Right renal cortex interstitium (tissue), 3 donors: ENCODE measurements at places on chromosomes 12 and 14.

DNA sequence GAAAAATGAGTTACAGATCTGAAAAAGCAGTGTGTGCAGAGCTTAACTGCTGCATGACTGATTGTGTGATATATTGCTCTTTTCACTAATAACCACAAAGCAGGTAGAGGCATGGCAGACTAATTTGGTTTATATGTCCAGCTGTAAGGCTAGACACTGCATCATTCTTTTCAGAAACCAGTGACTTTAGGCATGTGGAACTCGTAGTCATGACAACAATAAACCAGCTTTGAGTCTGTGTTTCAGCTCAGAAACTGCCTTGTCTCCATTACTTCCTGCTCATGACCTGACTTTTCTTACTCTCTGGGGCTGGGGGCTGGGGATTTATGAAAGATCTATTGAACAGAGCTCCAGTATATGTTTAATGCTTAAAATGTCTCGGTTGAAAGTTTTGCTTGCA lies 146.8 kb upstream of the LRIG3 start:
- DNase-seq: no peak

DNA sequence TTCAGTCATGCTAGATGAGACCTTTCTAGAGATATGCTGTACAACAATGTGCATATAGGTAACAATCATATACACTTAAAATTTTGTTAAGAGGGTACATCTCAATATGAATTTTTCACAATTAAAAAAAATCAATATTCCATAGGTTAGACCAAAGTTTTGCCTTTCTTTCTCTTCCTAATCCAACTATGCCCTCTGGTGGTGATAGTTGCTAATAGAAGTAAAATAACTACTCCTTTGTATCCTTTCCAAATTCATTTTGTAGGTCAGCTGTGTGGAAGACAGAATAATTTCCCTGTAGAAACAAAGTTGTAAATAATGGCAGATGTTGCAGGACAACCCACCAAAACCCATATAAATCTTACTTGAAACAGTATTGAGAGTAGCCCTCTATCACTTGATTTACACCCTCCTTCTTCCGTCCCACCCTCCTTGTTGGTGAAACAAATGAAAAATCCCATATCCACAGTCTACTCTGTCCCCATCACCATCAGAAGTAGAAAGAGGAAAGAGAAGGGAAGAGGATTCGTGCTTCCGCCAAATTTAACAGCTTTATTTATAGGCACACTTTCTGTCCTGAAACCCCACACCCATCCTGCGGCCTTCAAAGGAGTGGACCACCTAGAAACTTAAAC lies 34.2 kb upstream of the KICS2 start:
- peak; percentile 52 for DNase-seq

DNA sequence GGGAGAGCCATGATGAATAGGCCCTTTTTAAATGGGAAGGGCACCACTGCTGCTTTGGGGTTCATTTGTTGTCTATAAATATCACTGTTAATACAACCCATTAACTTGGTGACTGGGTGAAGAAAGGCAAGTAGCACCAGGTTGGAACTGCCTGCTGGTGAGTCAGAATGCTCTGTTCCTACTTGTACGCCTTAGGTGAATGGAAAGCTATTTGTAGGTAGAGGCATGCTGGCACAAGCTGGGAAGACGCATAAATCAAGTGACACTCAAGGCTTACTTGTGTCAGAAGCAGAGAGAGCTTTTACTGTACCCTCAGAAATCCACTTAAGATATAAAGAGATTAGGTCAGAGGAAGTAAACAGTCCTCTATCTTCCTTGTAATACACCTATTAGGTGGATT lies 142.5 kb downstream of the TMX1 start:
- DNase-seq: no peak

DNA sequence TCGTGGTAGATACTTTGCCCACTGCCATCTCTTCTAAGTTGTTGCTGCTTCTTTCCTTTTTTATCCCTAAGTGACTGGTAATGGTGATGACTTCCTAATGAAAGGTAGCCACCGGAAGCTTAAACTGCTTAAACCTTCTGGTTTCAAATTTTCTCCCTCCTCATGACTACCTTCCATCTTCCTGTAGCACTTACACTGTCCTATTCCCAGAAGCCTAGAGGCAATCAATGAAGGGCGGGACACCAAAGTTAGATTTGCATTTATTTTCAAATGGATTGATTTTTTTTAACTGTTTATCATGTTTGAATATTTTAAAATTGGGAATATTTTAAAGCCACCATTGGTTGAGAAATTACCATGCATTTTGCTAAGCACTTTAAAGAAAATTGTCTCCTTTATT lies 64.7 kb downstream of the MSRB3 start:
- DNase-seq: no peak

DNA sequence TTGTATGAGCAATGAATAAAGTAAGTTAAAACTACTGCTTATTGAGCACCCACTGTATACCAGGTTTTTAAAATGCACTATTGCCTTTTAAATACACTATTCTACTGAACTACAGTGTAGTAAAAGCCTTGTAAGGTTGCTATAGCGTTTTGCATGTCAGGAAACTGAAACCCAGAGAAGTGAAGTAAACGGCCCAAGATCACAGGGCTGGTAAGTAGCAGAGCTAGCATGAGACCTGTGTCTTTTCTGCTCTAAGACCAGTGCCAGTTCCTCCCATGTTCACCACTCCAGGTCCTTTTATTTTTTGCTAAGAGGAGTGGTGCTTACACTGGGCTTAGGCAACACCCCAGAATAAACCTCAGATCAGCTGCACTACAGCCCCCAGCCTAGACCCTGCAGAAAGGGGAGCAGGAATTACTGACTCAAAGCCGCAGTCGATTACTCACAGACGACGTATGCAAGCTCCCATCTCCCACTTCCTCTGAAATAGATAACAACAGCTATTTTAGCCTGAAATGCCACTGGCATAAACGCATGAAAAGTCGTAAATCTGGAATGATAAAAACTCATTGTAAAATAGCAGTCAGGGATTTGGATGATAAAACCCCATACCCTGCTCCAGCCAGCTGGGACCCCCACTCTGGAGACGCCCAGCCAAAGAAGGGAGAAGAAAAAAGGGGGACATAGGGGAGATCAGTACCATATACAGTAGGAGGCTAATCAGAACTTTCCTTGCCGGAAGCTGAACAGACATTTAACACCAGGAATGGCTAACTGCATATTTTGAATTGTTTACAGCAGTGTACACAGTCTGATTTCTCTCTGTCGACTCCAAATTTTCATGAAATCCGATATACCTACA lies 108.3 kb downstream of the NUAK1 start:
- no peak for DNase-seq

DNA sequence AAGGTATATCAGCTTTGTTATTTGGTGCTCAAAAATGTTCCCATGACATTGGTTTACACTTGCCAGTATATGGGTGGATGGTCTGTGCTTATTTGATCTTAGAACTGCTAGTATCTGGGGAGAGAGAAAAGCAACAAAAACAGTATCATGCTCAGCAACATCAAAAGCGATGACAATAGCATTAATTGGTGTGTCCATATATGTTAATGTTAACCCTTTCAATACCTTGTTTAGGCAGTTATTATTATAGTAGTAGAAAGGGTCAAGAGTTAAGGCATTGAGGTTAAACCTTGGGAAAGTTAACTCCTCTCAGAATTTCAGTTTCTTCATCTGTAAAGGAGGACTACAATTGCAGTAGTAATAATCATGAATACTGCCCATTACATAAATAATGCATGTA lies 37.4 kb upstream of the SLC38A2 start:
- DNase-seq: no peak

- DNase-seq: no peak
These were observed 29.8 kb downstream of the GPRC5D start for GRCh38 chr12:12922191-12922616.
